ENCODE measurements at places on chromosomes 12 and 14.

DNA sequence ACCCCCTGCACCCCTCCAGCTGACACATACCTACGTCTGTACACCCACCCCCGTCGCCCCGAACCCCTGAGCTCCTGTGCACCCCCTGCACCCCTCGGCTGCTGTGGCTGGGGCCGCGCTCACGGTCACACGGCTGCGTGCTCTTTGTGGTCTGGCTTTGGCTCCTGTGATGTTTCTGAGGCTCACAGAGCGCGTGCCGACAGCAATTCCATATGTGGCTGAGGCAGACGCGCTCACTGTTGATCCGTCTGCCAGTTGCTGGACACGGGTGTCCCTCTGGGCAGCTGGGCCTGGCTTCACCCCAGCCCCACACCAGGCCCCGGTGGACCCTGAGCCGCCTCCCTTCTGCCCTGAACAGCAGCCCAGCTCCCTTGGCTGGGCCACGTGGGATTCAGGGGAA, 46.5 kb downstream of the LRCOL1 start:
- DNase-seq = no peak

GRCh38 chr14:94571950-94572349, 9.3 kb upstream of the SERPINA5 start:
- no peak for DNase-seq

DNA sequence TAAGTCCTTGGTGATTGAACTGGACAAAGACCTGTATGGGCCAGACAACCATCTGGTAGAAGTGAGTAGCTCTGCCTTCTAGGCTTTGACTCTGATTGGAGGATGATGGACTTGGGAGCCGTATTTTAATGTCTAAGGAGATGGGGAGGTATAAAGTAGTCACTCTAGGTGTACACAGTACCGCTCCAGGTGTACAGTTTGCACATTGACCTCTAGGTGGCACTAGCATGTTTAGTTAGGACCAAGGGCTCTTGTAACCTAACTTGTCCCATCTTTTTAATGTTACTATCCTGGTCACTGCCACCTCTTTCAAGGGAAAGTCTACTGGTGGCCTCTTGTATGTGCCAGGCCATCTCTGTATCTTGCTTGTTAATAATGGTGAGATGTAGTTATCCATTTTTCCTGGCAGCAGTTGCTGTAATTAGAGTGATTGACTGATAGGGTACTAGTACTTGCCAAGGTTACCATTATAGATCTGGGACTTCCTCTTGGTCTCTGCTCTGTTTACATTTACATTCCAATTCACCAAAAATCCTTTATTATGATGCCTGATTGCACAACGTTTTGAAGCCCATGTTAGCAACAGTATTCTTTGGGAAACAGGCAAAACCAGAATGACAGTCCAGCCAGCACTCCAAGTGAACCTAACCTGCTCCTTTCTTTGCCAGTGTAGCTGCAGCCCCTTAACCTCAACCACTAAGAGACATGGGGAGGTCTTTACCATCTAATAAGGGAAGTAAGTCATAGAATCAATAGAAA, 3.6 kb downstream of the SMARCD1 start:
- DNase-seq = peak; percentile 37

- DNase-seq = no peak
These were observed 18.3 kb upstream of the ZFP36L1 start for GRCh38 chr14:68811171-68811570.

DNA sequence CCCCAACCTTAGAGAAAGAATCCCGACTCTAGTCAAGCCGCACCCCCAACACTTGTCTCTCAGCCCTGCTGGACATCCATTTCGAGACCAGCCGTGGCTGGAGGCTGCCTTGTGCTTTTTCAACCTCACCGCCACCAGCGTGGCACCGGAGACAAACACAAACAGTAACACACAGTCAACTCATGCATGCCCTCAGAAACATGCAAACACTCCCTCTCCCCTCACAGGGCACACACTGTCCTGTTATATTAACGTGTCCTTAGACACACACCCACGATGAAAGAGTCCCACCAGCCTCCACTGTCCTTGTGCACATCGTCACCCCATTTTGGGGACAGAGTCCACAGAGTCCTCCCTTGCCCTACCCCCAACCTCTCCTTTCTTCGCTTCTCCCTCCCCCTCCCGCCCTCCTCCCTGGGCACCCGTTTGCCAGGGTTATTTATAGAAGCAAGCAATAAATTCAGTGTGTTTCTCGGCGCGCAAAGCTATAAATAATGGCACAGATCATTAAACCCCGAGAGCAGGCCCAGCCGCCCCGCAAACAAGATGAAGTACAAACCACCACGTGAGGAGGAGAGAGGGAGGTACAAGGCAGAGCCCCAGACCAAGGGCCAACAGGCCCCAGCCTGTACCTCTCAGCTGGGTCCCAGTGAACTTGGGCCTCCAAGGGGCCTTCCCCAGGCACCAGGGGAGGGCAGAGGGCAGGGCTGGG, 27.9 kb downstream of the SMUG1 start:
- DNase-seq = no peak

- DNase-seq = no peak
These were observed 5.4 kb downstream of the POLR3B start for GRCh38 chr12:106362971-106363370.

GRCh38 chr12:5715021-5715420, 230.0 kb downstream of the ANO2 start:
- DNase-seq = no peak

DNA sequence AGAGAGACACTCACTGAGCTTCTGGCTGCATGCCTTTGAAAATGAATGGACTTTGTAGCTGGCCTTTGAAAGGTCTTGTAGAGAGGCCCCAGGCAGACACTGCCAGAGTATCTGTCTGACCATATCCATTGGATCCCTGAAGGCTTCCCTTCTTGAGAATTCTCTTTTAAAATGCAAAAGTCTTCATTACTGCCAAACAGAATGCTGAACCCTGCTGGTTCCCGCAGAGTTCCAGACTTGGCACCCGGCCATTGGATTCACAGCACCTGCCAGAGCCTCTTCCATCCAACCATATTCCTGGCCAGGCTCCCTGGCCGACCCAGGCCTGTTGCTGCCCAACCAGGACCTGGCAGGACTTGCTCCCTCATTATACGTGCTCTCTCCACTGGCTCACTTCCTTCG, 182.5 kb downstream of the GXYLT1 start:
- no peak for DNase-seq

- peak; percentile 8 for DNase-seq
These were observed 404.9 kb downstream of the FLRT2 start for GRCh38 chr14:85934886-85935254.

DNA sequence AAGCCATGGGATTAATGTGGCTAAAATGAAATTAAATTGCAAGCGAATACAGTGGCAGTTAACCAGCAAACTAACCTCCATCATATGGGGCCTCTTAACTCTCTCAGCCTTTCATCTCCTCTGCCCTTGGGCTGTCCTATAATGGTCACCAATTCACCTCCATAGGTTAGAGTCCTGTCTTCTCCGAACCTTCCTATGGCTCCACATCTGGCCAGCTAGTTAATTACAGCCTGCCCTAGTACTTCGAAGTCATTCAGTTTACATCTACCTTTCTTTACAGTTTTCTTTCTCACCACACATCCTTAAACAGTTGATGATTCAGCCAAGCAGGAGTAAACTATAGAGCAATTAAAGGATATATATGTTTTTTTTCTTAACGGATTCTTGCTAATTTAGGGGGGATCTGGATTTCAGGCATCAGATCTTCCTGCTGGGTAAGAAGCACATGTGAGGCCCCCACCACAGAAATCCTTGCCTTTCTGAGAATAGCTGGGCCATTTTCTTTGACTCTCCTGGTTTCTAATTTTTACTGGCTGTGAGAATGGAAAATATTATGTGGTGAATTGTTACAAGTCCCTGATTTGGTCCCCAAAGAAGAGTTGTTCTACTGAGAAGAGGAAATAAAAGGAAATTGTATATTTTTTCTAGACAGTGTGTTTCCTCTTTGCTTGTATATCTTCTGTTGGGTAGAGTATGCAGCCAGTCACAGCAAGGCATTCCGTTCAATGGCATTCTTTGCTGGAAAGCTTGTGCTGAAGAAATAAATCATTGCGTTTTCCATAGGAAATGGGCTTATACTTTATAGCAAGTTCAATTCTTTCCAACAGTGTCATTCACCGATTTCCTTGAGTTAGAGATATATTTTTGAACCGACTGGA, 16.7 kb downstream of the HMGA2 start:
- no peak for DNase-seq

- DNase-seq = no peak
These were observed 67.2 kb upstream of the DIO2 start for GRCh38 chr14:80278293-80279023.

GRCh38 chr14:20999591-20999990, 498 bp downstream of the SLC39A2 start:
- DNase-seq = no peak

DNA sequence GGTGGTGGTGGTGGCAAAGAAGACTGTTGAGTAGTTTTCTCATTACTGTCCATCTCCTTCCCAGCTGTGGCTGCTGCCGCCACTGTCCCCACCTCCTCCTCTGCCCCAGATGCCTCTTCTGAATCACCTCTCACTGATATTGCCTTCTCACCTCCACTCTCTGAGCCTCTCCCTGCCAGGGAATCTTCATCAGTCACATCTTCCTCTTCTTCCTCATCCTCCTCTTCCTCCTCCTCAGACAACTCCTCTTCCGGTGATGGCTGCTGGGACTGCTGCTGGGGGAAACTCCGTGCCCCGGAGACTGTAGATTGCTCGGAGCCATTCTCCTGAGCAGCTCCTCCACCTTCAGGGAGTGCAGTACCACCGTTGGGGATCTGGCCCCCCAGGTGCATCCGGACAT, 2.9 kb downstream of the SALL2 start:
- no peak for DNase-seq

GRCh38 chr12:120751389-120751788, 25.8 kb downstream of the ACADS start:
- no peak for DNase-seq

DNA sequence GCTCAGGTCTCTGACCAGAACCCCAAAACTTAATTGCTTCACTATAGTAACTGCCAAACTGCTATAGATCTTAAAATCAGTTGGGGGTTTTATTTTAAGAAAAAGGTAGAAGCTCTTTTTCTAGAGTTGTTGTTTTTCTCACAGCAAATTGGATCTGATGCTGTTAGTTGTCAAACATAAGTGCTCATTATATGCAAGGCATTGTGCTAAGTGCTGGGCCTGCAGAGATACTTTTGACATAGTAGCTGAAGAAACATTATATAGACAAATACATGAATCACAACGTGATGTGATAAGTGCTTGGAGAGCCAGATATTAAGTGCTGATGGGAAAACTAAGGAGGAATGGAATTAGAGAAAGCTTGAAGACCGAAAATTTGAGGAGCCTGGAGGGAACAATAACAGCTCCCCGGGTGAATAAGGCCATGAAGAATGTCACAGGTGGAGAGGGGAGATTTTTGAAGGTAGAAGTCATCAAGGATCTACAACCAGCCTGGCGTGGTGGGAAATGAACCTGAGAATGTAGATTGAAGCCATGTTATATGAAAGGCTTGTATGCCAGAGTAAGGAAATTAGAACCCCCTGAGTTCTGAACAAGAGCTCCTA, 126.5 kb downstream of the DYRK2 start:
- no peak for DNase-seq

DNA sequence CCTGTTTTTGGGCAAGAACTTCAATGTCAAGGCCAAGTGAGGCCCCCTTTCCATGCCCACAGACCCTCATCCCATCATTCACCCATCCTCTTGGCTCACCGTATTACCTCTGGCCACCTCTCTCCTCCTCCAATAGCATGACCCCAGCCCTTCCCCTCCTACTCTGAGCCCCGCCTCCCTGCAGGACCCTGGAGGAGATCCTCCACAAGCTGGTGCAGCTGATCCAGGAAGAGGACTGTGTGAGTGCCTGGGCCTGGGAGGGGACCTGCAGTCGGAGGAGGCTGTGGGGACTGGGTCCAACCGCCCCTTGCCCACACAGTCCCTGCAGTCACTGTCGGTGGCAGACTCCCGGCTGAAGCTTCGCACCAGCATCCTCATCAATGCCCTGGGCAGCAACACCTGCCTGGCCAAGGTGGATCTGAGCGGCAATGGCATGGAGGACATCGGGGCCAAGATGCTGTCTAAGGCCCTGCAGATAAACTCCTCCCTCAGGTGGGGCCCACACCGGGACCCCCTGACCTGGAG, 7.2 kb downstream of the CARMIL3 start:
- no peak for DNase-seq

DNA sequence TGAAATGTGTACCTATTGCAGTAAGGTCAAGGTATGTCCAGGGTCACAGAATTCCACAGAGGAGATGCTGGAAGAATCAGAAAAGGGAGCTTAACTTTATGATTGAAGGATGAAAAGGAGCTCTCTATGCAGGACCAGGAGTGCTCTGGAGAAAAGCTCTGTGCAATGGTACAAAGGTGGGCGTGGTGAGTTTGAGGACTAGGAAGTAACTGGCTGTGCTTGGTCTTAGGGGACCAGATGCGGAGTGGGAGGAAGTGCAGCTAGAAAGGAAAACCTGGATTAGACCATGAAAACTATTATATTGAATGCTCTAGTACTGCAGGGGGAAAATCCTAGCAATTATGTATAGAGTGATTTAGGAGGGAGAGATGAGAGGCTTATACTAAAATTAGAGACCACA, 56.8 kb downstream of the BTG1 start:
- no peak for DNase-seq

DNA sequence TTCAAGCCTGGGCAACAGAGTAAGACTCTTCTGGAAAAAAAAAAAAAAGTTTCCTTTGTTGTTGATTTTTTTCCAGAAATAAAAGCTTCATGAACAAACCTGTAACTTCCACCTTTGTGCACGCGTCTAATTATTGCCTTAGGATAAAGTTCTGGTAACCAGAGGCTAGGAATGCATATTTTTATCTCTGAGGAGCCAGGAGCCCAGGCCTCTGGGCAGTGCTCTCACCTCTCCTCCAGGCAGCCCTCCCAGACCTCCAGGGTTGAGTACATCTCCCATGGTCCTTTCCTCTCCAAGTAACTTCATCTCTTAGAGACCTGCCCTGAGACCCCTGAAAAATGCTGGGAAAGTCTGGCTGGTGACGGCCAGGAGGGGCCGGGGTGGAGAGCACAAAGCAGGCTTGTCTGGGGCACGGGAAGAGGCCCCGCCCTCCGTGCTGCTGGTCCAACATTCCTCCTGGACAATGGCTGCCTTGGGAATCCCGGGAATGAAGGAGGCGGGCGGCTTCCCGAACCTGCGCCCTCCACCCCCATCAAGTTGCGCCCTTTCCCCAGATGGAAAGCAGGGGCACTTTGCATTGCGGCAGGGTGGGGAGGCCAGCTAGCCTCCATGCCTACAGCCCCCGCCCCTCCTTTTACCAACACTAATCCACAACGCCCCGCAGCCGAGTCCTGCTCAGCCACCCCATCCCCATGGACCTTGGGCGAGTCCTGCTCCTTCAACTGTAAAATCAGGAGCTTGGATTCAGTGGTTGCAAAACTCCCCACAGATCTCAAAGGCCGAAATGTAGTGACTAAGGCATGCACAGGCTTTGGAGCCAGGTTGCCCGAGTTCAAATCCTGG, 7.3 kb upstream of the FIGNL2 start:
- no peak for DNase-seq

GRCh38 chr12:54337854-54338650, 13.1 kb downstream of the COPZ1 start:
- DNase-seq = no peak

- DNase-seq = no peak
These were observed 89.8 kb downstream of the B4GALNT3 start for GRCh38 chr12:549476-550082.
